ENCODE measurements at places on chromosomes 13 and 19. TPM values are rescaled to one million over a fixed set of nuclear protein-coding genes. Genes with fewer than 3 reads are reported as not detected.

DNA sequence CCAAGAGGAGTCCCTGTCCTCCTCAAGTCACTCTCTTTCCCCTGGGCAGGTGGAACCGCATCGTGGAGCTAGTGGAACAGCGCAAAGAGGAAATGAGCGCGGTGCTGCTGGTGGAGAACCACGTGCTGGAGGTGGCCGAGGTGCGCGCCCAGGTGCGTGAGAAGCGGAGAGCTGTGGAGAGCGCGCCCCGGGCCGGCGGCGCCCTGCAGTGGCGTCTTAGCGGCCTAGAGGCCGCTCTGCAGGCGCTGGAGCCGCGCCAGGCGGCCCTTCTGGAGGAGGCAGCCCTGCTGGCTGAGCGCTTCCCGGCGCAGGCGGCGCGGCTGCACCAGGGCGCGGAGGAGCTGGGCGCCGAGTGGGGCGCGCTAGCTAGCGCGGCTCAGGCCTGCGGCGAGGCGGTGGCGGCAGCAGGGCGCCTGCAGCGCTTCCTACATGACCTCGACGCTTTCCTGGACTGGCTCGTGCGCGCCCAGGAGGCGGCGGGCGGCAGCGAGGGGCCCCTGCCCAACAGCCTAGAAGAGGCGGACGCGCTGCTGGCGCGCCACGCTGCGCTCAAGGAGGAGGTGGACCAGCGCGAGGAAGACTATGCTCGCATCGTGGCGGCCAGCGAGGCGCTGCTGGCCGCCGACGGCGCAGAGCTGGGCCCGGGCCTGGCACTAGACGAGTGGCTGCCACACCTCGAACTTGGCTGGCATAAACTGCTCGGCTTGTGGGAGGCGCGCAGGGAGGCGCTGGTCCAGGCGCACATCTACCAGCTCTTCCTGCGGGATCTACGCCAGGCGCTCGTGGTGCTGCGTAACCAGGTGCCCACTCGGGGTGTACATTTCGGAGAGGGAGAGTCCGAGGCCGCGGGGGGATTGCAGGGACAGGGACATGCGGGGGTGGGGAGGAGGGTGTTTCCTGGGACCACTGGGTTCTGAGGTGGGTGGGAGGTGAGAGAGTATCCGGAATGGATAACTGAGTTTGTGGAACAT lies 52.8 kb downstream of the SPTBN4 start:
- no peak for DNase-seq

DNA sequence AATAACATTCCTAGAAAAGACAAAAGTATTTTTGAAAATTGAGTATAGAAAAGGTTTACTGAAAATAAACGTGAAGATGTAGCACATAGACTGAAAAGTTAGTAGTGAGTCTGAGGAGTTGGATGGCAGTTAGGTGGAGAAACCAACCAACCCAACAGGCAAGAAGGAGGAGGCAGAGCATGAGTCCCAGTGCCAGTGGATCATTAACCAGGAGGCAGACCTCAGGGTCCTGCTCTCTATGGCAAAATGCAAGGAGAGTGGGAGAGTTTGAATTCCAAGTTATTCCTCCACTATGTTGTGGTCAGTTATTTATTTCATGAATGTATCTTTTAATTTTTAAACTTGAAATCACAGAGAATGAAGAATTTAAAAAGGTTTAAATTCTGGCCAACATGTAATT lies 446.4 kb downstream of the GPC6 start:
- no peak for DNase-seq

DNA sequence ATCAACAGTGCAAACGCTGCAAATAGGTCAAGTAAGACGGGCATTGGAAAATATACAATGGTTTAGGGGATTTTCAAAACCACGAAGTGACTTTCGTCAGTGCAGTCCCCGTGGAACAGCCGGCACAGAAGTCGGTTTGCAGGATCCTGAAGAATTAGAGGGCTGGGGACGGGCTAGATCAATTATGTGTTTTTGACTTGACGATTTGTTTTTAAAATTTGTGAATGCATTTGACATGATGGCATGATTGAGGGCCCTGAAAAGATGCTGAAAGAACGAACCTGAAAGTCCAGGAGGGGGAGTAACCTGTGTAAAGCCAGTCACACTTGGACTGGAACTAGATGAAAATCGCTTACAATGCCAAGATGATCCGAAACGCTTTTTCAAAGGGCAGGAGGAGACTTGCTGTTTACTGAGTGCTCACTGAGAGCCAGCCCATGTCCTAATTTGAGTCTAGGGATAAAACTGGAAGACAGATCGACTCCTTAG lies 8.9 kb upstream of the DGKH start:
- no peak for DNase-seq

DNA sequence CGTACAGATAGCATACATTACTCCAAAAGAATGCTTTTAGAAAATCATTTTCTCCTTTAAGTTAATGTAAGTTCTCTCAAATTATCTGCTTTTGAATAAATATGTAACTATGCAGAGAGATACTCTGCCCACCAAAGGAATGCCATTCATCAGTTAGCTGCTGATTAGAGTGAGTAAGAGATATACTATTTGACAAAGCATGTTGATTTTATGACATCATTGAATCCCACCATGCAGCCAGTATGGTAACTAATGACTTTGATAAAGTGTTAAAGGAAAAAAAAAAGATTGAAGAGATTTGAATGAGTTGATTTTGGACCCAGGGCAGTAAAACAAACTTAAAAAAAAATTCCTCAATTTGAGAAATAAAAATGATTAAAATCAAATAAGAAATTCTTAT lies 521.5 kb downstream of the SLITRK6 start:
- DNase-seq: no peak

DNA sequence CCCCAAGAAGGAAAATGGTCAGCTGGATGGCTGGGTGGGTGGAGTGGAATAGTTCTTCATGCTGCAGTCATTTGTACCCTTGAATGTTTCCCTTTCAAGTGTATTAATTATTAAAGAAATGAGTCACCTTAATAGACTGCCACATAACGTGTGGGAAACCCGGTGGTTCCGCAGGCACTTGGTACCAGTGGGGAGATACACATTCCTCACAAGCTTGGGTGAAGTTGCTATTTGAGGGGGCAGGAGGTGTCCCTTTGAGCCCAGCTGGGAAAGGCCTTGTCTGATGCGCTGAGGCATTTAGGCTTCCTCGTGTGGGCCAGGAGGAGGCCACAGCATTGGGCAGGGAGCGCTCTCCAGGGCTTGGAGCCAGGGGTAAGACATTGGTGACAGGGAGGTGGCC lies 57.7 kb downstream of the ATP8A2 start:
- DNase-seq: no peak

GRCh38 chr13:40613192-40613818 lies 53.1 kb downstream of the FOXO1 start:
- DNase-seq: no peak

DNA sequence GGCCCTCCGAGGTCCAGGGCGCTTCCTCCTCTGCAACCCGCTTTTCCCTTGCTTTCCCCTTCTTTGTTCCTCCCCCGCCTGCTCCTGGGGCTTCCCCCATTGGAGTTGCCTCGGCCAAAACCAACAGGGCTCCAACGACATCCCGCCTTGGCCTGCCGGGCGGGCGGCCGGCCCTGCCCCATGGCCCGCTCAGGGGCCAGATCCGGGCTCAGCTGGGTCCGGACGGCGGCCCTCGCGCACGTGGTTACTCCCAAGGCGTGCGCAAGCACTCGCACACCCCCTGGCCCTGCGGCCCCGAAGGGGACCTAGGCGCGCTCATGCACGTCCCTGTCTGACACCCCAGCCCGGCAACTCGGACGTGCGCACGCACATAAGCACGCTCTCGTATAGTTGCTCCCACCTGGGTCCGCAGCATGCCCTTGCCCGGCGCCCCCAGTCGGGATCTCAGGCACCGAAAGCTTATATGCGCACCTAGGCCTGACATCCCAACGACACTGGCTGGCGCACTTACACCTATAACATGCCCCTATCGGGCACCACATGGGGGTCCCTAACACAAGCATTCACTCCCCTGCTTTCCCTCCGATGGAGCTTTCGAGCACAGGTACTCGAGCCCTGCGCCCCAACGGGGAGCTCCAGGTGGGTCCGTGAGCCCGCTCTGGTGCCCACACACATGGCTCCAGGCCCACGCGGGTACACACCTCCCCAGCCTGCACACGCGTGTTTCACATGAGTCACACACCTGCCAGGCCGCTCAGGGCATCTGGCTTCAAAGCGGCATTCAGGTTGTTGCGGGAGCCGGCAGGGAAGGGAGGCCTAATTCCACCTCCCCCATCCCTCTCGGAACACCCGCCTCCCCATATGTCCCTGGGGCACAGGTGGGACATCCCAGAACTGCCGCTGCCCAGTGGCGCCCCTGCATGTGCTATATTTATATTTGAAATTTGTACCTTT lies 15.0 kb downstream of the NFIX start:
- DNase-seq: no peak

DNA sequence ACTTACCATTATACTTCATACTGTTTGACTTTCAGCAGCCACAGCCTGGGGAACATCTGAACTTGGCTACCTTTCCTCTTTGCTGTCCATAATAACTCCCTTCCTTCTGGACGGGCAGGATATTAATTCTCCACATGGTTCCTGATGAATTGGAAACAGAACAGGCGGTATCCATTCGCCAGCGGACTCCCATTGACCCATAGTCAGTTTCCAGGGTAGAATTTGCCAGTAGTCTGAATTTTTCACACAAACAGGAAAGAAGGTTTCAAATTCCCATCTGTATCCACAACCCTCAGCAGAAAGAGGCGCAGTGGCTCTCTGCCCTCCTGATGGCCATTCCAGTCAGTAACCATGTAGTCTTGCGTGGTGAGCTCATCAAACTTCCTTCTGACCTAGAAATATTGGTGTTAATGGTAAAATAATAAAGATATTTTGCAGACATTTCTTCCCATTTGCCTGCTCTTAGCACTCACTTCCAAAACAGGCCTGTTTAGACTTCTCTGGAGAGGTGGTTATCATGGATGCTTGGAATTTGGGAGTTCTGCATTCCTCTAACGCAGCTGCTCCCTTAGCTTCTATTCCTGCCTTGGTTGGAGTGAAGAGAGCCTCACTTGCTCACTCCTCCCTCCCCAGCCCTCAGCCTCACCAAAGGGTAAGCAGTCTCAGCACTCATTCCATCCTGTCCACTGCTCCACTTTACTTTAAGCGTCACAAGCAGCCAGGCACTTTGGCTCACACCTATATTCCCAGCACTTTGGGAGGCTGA lies 75.0 kb upstream of the OXGR1 start:
- DNase-seq: no peak

GRCh38 chr19:16096280-16096855 lies 15.3 kb upstream of the RAB8A start:
- no peak for DNase-seq

- peak; percentile 67 for DNase-seq
Measured at GRCh38 chr19:51145916-51146493, 3.9 kb downstream of the SIGLEC7 start.

- no peak for DNase-seq
Measured at GRCh38 chr13:77518266-77518665, 17.2 kb upstream of the SCEL start.

DNA sequence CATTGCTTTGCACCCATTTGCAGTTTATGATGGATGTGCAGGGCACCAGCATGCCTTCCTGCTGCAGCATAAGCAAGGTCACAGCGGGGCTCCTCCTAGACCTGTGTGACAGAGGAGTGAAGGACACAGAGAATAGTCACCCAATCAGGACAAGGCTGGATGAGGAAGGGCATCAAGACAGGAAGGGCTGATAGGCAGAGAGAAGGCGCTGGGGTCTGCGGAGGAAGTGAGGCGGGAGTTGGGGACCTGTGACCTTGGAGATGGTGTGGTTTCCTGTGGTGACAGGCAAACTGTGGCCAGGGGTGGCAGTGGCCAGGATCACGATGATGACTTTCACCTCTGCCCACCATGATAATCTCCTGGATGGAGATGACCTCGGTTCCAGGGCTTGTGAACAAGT lies 16.4 kb upstream of the KCTD15 start:
- no peak for DNase-seq

GRCh38 chr13:93045836-93046235 lies 180.8 kb upstream of the GPC6 start:
- DNase-seq: no peak

DNA sequence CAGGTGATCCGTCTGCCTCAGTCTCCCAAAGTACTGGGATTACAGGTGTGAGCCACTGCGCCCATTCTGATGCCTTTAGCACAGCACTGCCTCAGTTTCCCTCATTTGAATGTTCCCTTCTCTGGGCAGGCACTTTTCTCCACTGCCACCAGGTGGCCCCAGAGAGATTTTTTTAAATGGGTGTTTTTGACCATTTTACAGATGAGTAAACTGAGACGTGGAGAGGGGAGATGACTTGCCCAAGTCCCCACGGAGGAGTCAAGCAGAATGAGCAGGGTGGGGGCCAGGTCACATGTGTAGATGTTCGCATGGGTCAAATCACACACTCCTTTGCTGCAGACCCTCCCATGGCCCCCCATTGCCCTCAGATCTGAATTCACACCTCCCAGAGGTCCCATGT lies 3.2 kb upstream of the PDE4C start:
- DNase-seq: no peak

DNA sequence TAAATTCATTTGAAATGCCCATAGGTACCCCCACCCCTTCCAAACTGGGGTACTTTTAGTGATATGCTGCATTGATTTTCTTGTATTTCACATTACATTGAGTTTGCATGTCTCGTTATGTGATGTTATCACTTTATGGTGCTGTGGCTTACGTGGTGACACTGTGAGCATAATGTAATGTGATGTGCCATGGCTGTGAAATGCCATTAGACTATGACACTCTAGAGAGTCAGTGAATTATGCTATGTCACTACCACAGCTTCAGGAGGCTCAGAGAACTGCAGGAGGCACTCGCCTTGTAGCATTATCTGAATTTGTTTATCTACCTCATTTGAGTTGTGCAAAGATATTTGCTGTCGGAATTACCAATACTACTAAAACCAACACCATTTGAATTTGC lies 590.1 kb upstream of the SLC10A2 start:
- DNase-seq: no peak

GRCh38 chr19:29537181-29537580 lies 11.4 kb downstream of the VSTM2B start:
- no peak for DNase-seq

GRCh38 chr13:102878481-102878880 lies 32.6 kb downstream of the ERCC5 start:
- DNase-seq: no peak

DNA sequence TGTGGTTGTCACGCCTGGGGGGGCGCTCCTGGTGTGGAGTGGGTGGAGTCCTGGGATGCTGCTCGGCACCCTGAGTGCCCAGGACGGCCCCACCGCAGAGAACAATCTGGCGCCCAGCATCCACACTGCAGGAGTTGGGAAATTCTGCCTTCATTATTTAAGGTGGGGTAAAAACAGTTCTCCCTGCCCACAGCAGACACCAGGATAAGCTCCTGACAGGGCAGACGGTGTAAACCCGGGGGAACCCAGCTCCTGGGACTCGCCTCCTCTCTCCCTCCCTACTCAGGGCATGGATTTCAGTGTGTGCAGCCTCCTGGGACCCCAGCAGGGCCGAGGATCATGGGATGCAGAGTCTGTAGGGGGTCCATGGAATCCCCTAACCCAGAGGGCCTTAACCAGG lies 7.7 kb upstream of the WDR18 start:
- DNase-seq: no peak

PABPC3 gene
- total RNA-seq: 0.16 TPM

LGI4 gene
- total RNA-seq: 0.32 TPM

KLF5 gene
- total RNA-seq: 2.1 TPM

KCNN1 gene
- not detected for total RNA-seq

ERCC5 gene
- 48.9 TPM for total RNA-seq

ZNF776 gene
- 21.0 TPM for total RNA-seq

CEACAM19 gene
- total RNA-seq: 7.4 TPM

WTIP gene
- 25.7 TPM for total RNA-seq
